ENCODE measurements at places on chromosomes 16 and 17.

- no peak for DNase-seq
Observed at GRCh38 chr17:2240541-2240940, 63.0 kb downstream of the SMG6 start.

- DNase-seq, result peak; percentile 51
Observed at GRCh38 chr17:68351395-68351794, 60.1 kb downstream of the ARSG start.

GRCh38 chr16:50136399-50136798 lies 16.7 kb upstream of the TENT4B start:
- no peak for DNase-seq

DNA sequence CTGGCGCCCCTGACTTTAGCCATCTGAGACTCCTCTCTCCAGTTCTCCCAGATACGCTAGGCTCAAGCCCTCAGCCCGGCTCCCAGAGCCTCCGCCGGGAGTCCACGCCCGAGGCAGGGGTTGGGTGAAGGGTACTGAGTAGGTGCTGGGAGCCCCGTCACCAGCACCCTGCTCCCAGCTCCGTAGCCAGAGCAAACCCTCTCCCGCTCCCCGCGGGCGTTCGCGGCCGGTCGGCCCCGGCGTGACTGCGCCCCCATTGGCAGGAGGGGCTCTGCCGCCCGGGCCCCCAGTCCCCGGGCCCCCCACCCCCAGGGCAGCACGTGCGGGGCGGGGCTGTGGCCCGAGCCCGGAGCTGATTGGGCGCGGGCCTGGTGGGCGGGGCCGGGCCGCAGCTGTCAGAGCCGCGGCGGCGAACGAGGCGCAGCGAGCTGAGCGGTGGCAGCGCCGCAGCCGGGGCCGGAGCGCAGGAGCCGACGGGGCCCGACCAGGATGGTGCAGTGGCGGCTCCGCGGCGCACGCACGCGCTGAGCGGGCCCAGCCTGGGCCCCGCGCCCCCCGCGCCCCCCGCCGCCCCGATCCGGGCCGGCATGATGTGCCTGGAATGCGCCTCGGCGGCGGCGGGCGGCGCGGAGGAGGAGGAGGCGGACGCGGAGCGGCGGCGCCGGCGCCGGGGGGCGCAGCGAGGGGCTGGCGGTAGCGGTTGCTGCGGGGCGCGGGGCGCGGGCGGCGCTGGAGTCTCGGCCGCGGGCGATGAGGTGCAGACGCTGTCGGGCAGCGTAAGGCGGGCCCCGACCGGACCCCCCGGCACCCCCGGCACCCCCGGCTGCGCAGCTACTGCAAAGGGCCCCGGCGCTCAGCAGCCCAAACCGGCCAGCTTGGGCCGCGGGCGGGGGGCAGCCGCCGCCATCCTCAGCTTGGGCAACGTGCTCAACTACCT lies at the start of gene SPNS2:
SPNS2 (plus strand) TSS at position 421 of the 937 bp plus-strand sequence; CDS start at position 588, 167 bp downstream.
- peak; percentile 61 for DNase-seq

DNA sequence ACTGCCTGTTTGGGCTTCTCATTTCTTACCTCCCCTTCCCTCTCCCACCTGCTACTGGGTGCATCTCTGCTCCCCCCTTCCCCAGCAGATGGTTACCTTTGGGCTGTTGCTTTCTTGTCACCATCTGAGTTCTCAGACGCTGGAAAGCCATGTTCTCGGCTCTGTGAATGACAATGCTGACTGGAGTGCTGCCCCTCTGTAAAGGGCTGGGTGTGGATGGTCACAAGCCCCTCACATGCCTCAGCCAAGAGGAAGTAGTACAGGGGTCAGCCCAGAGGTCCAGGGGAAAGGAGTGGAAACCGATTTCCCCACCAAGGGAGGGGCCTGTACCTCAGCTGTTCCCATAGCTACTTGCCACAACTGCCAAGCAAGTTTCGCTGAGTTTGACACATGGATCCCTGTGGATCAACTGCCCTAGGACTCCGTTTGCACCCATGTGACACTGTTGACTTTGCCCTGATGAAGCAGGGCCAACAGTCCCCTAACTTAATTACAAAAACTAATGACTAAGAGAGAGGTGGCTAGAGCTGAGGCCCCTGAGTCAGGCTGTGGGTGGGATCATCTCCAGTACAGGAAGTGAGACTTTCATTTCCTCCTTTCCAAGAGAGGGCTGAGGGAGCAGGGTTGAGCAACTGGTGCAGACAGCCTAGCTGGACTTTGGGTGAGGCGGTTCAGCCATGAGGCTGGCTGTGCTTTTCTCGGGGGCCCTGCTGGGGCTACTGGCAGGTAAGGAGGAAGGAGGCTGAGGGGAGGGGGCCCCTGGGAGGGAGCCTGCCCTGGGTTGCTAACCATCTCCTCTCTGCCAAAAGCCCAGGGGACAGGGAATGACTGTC lies at the start of gene CD68:
CD68 (plus strand) TSS at position 638 of the 833 bp plus-strand sequence; CDS start at position 678, 40 bp downstream.
- peak; percentile 84 for DNase-seq

DNA sequence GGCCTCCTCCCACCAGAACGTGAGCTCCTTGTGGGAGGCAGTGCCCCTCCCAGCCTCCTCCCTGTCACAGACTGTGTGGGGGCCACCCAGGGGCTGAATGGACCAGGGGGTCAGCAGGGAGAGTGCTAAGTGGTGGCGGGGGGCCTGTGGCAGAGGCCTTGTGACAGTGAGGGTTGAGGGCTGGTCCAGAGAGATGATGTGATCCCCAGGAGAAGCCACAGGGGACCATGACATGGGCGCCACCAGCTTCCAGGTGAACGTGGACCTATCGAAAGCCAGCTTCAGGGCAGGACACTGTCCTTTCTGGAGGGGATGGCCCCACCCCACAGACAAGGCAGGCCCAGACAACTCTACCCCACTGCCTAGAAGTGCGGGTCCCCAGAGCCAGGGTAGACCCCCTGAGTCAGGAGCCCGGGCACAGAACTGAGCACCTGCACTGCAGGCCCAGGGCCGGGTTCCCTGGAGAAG lies 3.1 kb downstream of the SPSB3 start:
- DNase-seq, result no peak

GRCh38 chr17:76154292-76154691 lies 13.2 kb upstream of the FOXJ1 start:
- DNase-seq, result no peak

GRCh38 chr17:28908640-28909167 lies 5.8 kb upstream of the DHRS13 start:
- DNase-seq, result no peak
